CD4-positive, alpha-beta T cell treated with Interleukin-6 for 4 hours (primary cell): ENCODE measurements at places on chromosomes 4 and X.

GRCh38 chrX:152927858-152928760 lies 30.2 kb downstream of the ZNF185 start:
- no peak for DNase-seq

- DNase-seq, result no peak
Observed at GRCh38 chr4:97493815-97494518, 649.3 kb downstream of the STPG2 start.

GRCh38 chrX:134570899-134571298 lies 87.4 kb downstream of the PLAC1 start:
- DNase-seq, result no peak

DNA sequence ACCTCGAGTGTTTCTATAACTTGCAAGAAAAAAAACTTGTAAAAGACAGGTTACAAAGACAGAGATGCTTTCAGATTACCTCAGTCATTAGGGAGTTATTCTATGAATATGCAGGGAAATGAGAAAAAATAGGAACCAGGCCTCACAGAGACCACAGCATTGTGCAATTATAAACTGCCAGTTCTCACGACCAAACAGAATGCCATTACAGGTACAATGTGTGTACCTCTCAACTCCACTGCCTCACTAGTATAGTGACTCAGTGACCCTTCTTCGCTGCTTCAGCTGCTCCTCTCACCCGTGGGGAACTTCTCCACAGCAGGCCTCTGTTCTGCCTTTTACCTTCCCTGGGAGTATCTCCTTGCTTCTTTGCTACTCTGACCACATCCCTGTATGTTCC lies 2.3 kb upstream of the HTATSF1 start:
- DNase-seq, result no peak

GRCh38 chrX:6120329-6120728 lies 108.3 kb downstream of the NLGN4X start:
- no peak for DNase-seq

DNA sequence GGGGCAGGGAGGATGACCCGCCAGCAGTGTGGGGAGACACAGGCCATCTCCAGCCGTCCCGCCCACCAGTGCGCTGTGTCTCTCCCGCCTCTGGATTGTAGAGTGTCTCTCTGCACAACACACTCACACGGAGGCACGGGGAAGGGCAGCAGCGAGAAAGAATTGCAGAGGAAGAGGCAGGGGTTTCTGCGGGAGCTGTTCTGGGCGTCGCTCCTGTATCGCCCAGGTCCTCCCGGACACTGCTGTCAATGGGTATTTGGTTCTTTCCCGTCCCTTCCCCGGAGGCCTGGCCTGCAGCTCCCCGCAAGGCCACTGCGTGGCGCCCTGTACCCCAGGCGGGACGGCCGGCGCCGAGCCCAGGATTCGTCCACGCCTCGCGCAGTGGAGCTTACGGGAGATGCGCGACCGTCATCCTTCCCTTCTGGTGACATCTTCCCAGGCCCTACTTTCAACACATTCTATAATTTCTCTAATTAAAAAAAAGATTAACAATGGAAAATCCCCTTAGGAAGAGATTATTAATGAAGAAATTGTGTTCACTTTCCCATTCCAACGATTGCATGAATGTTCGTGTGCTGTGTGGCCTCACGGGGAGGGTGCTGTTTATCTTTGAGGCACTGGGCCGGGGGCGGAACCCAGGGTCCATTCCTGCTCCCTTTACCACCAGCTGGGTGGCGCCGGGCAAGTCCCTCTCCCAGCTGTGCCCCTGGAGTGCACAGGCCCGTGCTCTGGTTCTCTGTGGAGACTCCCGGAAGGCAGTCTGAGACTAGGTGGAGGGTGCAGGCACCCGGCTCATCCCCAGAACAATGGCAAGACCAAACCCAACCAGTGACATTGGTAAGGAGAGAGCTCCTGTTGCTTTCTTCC lies 95.7 kb downstream of the CPZ start:
- DNase-seq, result no peak

DNA sequence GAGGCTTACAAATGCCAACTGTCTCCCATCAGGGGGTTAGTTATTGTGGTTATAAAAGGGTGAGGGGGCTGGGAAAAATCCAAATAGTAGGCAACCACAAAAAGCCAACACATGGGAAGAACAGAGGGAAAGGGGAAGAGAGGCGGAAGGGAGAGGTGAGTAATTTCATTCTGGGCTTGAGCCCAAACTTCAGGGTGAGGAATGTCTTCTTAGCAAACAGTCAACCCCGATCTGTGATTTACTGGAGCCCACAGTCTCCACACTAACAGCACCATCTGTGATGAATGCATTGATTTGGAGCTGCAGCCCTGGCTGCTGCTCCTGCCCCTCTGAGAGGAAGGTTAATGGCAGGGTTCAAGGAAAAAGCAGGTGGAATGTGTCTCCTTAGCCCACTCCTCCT lies 162.2 kb upstream of the GPR101 start:
- DNase-seq, result no peak

- DNase-seq, result no peak
Observed at GRCh38 chr4:15233264-15233597, 194.6 kb upstream of the C1QTNF7 start.

- no peak for DNase-seq
Observed at GRCh38 chr4:141643557-141643956, 7.2 kb downstream of the IL15 start.

DNA sequence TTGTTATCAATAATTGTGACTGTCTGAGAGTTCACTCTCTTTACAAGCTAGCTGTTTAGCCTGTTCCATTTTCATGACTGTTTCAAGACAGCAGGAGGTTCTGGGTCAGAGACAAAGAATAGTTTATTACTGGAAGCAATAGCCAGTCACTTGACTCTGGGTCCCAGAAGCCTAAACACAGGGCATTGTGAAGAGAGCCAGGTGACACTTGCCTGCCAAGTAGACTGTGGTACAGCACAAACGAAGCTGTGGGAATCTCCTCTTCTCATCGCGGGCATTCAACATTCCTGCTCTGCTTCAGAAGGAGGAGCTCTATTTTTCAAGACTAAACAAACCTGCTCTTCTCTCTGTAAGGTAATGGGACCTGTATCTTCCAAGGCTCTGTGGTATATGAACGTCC lies 485.1 kb downstream of the TRIML1 start:
- no peak for DNase-seq
